ENCODE measurements at places on chromosomes 12 and 14.

DNA sequence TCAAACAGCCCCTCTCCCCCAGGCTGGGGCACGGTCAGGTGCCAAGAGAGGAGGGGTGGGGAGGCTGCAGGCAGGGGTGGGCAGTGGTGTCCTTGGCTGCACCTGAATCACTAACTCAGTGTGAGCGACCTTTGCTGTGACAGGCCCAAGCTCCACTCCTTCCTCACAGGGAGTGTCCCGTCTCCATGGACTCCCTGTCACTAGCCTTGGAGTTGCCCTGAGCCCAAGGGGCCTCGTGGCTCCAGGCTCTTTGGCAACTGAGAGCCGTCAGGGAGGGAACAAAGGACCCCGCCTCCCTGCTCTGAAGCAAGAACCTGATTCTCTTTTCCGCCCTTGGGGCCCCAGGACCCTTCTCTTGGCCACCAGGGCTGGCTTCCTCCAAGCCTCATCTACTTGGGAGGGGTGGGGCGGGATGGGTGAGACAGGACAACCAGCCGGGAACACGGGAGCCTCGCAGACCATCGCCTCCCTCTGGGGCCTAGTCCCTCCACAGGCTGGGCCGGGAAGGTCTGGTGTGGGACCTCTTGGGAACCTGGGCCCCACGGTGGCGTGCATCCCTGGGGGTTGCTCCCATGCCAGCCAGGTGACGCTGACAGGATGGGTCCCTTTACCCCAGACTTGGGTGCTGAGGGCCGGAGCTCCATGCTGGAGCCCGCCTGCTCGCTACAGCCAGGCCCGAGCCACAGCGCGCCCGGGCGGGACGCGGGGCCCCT is 935 bp upstream of the ADSS1 start:
- no peak for DNase-seq

GRCh38 chr12:13348464-13348863 is 151.9 kb downstream of the EMP1 start:
- no peak for DNase-seq

GRCh38 chr12:94320109-94320508 is 139.6 kb downstream of the CEP83 start:
- no peak for DNase-seq

- DNase-seq, result no peak
Observed at GRCh38 chr14:100644383-100644782, 57.2 kb upstream of the BEGAIN start.

- no peak for DNase-seq
Observed at GRCh38 chr14:80718940-80719339, 222.6 kb downstream of the CEP128 start.

GRCh38 chr12:508795-509194 is 49.1 kb downstream of the B4GALNT3 start:
- no peak for DNase-seq

- no peak for DNase-seq
Observed at GRCh38 chr14:50212726-50213125, 18.7 kb downstream of the SOS2 start.

- DNase-seq, result no peak
Observed at GRCh38 chr14:24055971-24056799, 4.4 kb downstream of the CARMIL3 start.

- DNase-seq, result no peak
Observed at GRCh38 chr12:112214064-112214463, 88.7 kb downstream of the TRAFD1 start.

GRCh38 chr14:65041434-65041915 is 54.8 kb downstream of the FNTB start:
- no peak for DNase-seq

- DNase-seq, result peak; percentile 63
Observed at GRCh38 chr12:49763006-49763591, 21.7 kb downstream of the TMBIM6 start.

GRCh38 chr12:18246066-18246465 is 15.3 kb upstream of the PIK3C2G start:
- DNase-seq, result no peak
